ENCODE measurements at places on chromosomes 2 and 18.

- DNase-seq: no peak
Measured at GRCh38 chr2:177667626-177668025, 275.1 kb downstream of the AGPS start.

DNA sequence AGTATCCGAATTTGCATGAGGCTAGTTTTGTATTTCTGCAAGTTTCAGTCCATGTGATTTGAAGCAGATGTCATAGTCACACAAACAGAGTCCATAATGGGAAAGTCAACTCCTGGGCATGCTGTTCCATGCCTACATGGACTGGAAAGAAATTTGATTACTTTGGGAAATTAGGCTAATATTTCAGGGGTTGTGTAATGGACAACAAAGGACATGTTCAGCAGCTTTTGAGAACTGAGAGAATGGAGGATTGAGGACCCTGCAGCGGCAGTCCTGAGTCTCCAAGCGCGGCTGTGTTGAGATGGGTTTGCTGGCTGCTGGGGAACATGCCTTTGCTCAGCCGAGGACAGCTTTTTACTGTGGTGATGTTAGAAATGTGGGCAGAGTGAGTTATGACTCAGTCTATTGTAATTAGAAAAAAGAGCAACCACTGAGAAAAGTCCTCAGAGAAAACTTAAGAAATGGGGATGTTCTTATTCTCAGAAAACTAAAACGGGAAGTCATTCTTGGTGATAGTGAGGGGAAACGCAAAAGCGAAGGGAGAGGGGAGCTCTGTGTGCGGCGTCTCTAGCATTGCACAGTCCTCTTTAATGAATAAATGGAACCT lies 149.2 kb downstream of the FAM210A start:
- DNase-seq: no peak

GRCh38 chr2:106334802-106335201 lies 133.4 kb downstream of the RGPD3 start:
- DNase-seq: no peak

- no peak for DNase-seq
Measured at GRCh38 chr2:3116371-3116770, 261.2 kb downstream of the EIPR1 start.

- no peak for DNase-seq
Measured at GRCh38 chr2:14756981-14757657, 124.6 kb downstream of the LRATD1 start.

GRCh38 chr18:5503740-5504139 lies 40.1 kb downstream of the EPB41L3 start:
- DNase-seq: no peak

DNA sequence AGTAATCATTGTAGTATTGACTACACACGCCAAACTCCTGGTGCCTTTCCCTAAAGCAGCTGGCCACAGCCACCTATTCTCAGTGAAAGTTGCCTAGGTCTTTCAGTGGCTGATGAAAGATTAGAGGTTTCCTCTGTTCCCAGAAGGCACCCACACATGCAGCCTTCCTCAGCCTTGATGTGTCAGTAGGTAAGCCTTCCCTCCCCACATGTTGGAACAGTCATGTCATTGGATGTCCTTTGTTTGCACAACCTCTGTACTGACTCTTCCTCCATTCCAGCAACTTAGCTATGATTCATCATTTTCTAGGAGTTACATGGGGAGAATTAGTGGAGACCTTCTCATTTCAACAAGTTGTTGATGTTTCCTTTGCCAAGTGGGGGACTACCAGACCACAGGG lies 630.8 kb upstream of the SLC39A10 start:
- DNase-seq: no peak

- no peak for DNase-seq
Measured at GRCh38 chr18:78127041-78127440, 852.6 kb upstream of the SALL3 start.

DNA sequence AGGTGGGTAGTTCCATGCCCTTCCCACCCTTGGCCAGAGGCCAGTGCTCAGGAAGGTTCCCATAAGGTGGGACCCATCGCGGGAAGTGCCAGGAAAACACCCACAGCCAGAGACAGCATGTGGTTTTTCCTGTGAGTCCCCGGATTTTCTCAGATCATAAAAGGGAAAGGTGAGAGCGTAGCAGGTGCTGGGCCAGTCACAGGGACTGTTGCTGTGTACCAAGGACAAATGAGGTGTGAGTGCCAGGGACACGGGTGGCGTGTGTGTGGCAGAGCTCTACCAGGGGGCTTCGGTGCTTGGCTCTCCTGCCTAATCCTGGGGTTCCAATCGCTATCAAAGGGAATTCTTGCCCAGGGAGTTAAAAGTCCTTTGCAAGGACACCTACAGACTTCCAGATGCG lies 159.6 kb upstream of the SMAD2 start:
- no peak for DNase-seq

DNA sequence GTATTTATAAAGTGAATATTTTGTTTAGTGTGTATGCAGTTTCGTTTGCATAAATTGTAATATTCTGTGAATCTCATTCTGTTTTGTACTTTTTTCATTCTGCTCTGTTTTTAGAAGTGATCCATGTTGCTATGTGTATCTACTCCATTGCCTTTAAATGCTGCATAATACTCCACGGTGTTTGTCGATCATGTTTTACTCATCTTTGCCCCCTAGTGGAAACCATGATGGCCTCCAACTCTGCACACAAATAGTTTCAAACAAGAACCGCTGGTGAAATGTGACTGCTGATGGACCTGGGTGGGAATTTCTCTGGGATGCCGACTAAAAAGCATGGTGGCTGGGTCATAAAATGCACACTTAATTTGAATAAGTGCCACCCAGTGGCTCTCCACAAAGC lies 32.0 kb upstream of the SKOR2 start:
- no peak for DNase-seq

- no peak for DNase-seq
Measured at GRCh38 chr2:219155054-219155644, 5.5 kb downstream of the NHEJ1 start.

- DNase-seq: no peak
Measured at GRCh38 chr2:194203898-194204297, 1453.1 kb upstream of the SLC39A10 start.

DNA sequence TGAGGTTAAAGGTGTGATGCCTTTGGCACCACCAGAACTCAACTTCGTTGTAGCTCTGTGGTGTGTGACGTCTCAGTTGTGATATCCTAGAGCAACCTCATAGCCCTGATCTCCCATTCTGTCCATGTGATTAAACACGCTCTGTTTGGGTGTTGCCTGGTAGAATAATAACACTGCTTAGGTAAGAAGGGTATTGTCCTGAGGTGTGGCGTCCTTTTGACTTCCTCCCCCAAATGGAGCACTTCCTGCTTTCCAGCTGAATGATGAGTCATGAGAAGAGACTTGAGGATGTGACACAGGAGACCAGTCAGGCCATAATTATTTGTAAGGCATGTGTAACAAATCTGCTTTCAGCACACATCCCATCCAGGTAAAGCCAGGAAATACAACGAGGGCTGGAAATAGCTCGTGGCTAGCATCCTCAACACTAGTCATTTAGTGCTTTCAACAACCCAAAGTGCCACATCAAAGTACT lies 100.7 kb downstream of the RAPGEF4 start:
- DNase-seq: no peak

DNA sequence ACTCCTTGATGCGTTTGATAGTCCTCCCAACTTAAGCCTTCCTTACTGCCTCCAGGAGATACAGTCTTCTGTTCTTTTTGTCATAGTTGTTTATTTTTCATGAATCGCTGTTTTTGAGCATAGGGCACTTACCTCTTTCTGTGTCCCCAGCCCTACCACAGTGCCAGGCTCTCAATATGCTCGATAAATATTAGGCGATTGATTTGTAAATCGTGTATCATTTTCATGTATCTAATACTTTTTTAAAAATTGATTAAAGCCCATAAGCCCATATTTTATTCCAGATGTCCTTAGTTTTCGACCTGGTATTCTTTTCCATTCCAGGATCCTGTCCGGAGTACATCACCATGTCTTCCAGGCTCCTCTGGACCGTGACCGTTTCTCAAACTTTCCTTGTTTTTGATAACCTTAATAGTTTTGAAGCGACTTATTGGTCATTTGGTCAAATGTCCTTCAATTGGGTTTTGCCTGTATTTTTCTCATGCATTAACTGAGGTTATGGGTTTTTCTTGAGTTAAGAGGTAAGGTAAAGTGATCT lies 444 bp upstream of the MMADHC start:
- DNase-seq: no peak

DNA sequence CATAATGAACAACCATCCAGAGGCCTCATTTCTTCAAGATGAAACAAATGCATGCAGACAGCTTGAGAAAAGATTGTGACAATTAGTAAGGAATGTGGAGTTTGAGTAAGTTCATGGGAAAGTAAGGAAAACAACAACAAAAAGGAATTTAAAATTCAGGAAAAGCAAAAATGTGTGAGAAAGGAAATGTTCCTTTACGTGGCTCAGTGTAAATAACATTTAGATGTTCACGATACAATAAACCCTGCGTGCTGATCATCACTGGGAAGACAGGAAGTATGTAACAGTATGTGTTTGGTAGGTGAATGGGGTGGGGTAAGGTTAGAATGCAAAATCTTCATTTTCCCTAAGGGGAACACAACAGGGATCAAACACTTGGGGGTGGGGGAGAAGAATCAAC lies 72.7 kb downstream of the TRIP12 start:
- DNase-seq: no peak

DNA sequence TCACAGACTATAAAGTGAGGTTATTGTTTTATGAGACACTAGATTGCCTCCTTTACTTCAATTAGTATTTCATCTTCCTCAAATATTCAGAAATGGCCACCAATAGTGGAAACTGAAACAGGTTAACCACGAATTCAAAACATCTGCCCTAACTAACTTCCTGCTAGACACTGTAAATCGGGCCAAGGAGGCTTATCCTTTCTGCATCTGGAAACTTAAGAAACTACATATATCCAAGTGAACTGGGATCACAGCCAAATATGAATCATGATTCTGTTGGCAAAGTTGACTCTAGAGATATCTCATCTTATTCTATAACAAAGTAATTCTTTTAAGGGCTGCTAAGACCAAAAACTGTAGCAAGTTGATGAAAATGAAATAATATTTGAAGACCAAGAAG lies 136.6 kb upstream of the ZC3H15 start:
- no peak for DNase-seq

GRCh38 chr2:12750166-12750905 lies 33.6 kb downstream of the TRIB2 start:
- DNase-seq: no peak

DNA sequence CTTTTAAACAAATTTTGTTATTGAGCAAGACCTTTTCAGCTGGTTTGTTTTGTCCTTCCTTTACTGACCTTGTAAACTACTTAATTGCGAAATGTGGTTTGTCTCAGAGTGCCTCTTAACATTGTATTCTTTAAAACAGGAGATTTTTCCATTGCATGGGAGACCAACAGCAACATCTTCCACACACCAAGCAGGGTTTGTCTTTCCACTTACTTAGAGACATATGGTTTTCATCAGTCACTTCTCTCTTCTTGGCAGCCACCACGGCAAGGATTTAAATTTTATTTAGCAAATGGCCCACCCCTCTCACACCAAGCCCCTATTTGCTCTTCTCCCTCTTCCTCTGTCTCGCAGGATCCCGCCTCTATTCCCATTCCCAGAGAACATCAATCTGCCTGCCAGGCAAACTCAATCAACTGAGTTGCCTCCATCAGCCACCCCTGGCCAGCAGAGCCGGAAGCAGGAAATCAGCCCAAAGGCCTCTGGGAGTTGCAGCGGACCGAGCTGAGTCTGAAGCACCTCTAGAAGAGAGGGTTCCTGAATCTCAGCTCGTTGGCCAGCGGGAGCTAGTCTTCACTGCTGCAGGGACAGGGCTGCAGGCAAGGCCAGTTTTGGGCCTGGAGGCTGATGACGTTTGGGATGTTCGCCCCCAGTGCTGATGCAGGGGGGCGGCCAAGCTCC lies 11.3 kb upstream of the CIB4 start:
- no peak for DNase-seq

DNA sequence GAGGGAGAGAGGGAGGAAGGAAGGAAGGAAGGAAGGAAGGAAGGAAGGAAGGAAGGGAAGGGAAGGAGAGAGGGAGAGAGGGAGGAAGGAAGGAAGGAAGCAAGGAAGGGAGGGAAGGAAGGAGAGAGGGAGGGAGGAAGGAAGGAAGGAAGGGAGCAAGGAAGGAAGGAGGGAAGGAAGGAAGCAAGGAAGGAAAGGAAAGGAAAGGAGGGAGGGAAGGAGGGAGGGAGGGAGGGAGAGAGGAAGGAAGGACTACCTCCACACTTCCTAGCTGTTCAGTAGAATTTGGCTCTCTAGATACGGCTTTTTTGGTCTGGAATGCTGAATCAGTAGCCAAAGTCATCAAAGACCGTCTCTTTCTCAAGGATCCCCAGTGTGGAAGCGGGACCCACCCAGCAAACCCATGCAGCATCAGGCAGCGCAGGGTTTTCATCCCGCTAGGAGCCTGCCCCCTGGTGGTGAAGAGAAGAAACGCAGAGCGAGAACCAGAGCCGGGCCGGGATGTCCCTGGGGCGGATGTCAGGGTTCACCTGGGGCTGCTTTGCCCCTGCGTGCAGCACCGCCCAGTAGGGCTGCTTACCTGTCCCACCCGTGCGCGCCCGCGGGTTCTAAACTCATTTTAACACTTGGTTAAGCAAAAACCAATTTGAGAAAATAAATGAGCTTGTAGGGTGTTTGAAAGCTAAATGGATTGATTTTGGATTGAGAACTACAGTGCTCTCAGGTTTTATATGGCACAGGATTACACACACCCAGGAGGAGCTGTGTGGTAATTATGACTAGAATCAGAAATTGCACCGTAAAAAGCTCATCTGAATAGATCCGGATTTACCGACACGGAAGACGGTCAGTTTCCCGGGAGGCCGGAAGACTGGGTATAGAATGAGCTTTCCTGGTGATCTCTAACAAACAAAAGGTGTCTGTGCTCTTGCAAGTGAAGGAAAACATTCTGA lies 48.1 kb upstream of the ARL4C start:
- DNase-seq: peak; percentile 89

Data from stimulated activated effector memory CD8-positive, alpha-beta T cell treated with anti-CD3 and anti-CD28 coated beads, Interleukin-12 subunit alpha, Interleukin-12 subunit beta, amount 100 ng/mL, for 72 hours (primary cell).